ENCODE measurements at places on chromosomes 1 and 21. TPM values are rescaled to one million over a fixed set of nuclear protein-coding genes. Genes with fewer than 3 reads are reported as not detected.

- peaks cover 9% of the 10 kb centered on the region for H3K4me1 ChIP-seq
- H3K27ac ChIP-seq = no peak overlapping the region
These were observed 4.1 kb downstream of the LRRIQ3 start for GRCh38 chr1:74193908-74194307.

DNA sequence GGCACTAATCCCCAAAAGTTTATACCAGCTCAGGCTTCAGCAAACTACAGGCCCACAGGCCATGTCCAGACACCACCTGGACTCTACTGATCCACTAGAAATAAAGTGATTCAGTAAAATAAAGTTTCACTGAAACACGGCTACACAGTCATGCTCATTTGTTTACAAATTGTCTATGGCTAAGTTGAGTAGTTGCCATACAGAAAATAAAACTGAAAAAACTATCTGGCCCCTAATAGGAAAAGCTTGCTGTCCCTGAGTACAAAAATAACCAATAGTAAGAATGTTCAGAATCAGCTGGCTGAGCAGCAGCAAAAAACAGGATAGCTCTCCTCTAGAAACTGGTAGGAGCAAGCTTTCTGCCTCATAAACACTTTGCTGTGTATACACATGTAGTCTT, 221.5 kb downstream of the RERE start:
- no peaks in the 10 kb centered on the region for H3K36me3 ChIP-seq
- no peaks in the 10 kb centered on the region for H3K4me1 ChIP-seq
- H3K27me3 ChIP-seq = no peaks in the 10 kb centered on the region

GRCh38 chr21:41831866-41832595, 47.1 kb downstream of the PRDM15 start:
- H3K4me3 ChIP-seq = no peak overlapping the region
- no peak overlapping the region for H3K27ac ChIP-seq
- peak; percentile 8 for DNase-seq
- H3K36me3 ChIP-seq = peaks cover 3% of the 10 kb centered on the region
- H3K4me1 ChIP-seq = no peaks in the 10 kb centered on the region

GRCh38 chr1:185376840-185377635, 60.0 kb upstream of the IVNS1ABP start:
- DNase-seq = no peak
- H3K36me3 ChIP-seq = no peaks in the 10 kb centered on the region
- H3K27ac ChIP-seq = no peak overlapping the region
- no peak overlapping the region for H3K4me3 ChIP-seq

- no peak overlapping the region for H3K4me3 ChIP-seq
- H3K27ac ChIP-seq = no peak overlapping the region
- no peaks in the 10 kb centered on the region for H3K36me3 ChIP-seq
These were observed 102.9 kb downstream of the SYF2 start for GRCh38 chr1:25129380-25129779.

GRCh38 chr1:203564024-203564423, 62.6 kb upstream of the ATP2B4 start:
- H3K27me3 ChIP-seq = no peaks in the 10 kb centered on the region
- no peak overlapping the region for H3K4me3 ChIP-seq
- peaks cover 6% of the 10 kb centered on the region for H3K4me1 ChIP-seq
- DNase-seq = no peak

- peak overlapping the region; percentile 83 for H3K27ac ChIP-seq
- peaks cover 32% of the 10 kb centered on the region for H3K36me3 ChIP-seq
- H3K27me3 ChIP-seq = no peaks in the 10 kb centered on the region
- peak; percentile 79 for DNase-seq
- no peak overlapping the region for H3K4me3 ChIP-seq
- peaks cover 58% of the 10 kb centered on the region for H3K4me1 ChIP-seq
These were observed 25.5 kb downstream of the EIF2D start for GRCh38 chr1:206586501-206587445.

DNA sequence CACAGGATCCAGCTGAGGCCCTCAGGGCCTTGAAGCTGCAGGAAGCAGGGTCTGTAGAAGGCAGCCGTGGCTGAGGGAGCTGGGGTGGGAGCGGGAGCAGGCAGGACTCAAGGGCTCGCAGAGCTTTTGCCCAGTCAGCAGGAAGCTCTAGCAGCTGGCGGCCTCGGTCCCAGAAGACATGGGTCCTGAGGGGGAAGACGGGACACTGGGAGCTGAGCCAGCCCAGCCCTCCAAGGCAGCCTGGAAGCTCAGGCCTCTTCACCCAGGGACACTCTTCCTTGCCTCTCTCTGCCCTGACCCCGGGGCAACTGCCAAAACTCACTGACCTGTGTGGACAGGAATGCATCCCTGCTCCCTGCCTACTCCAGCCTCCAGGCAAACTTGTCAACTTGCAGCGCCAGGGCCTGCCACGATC, 8.9 kb downstream of the ADGRB2 start:
- H3K4me3 ChIP-seq = no peak overlapping the region
- DNase-seq = no peak
- no peaks in the 10 kb centered on the region for H3K27me3 ChIP-seq
- no peaks in the 10 kb centered on the region for H3K36me3 ChIP-seq
- no peak overlapping the region for H3K27ac ChIP-seq
- peaks cover 7% of the 10 kb centered on the region for H3K4me1 ChIP-seq

GRCh38 chr1:20710469-20711284, 7.1 kb downstream of the KIF17 start:
- H3K27ac ChIP-seq = no peak overlapping the region
- H3K36me3 ChIP-seq = no peaks in the 10 kb centered on the region
- H3K27me3 ChIP-seq = no peaks in the 10 kb centered on the region

DNA sequence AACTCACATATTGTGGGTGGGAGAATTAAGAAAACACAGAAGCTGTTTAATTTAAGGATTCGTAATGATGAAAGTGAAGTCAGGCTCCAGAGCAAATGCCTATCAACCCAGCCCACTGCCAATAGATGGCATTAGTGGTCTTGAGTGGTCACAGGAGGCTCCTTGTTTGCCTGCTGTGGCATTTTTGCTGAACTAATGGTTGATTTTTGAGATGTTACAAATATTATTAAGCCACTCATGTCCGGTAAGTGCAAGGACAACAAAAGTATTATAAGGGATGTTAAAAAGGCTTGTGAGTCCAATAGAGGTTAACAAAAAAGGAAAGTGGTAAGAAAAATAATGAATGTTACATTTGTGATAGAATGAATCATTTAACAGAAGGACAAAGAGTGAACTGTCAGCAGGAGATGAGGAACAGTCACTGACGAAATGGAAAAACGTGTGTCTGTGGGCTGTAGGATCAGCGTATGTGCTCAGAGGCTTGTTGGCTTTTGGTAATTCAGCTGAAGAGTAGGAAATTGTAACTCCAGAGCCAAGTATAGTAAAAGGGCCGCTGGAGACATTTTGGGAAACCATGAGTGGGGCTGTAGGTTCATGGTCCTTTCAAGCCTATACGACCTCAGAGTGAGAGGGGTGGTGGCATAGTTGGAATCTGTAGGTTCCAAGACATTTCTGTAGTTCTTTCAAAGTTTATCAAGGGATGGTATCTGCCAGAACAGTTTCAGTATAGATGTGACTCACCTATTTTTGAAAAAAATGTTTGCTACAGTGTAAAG, 11.2 kb downstream of the SFT2D2 start:
- H3K27me3 ChIP-seq = no peaks in the 10 kb centered on the region
- H3K4me3 ChIP-seq = no peak overlapping the region
- DNase-seq = no peak
- peaks cover 26% of the 10 kb centered on the region for H3K36me3 ChIP-seq
- no peak overlapping the region for H3K27ac ChIP-seq

- H3K4me3 ChIP-seq = no peak overlapping the region
- DNase-seq = peak; percentile 84
- peak overlapping the region; percentile 64 for H3K27ac ChIP-seq
These were observed 30.4 kb downstream of the RAP1GAP start for GRCh38 chr1:21638531-21639341.

GRCh38 chr21:17536381-17536780, 23.5 kb downstream of the CXADR start:
- no peak overlapping the region for H3K27ac ChIP-seq
- no peak for DNase-seq
- no peak overlapping the region for H3K4me3 ChIP-seq
- no peaks in the 10 kb centered on the region for H3K36me3 ChIP-seq
- no peaks in the 10 kb centered on the region for H3K4me1 ChIP-seq

DNA sequence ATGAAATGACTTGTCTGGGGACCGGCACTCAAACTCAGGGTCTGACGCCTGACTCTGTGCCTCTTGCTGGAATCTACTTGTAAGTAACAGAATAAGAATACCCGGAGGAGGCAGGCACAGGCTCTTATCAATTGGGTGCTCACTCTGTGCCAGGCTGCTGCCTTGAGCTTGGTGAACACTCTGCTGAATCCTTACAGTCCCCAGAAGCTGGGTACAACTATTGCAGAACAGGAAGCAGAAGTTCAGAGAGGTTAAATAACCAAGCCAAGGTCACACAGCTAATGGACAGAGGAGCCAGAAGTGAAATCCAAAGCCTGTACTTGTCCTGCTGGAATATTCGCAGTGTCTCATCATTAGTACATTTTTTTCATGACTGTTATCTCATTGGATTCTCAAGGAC, 86.0 kb downstream of the EPHB2 start:
- H3K4me3 ChIP-seq = no peak overlapping the region
- H3K27ac ChIP-seq = no peak overlapping the region
- no peaks in the 10 kb centered on the region for H3K27me3 ChIP-seq
- no peaks in the 10 kb centered on the region for H3K4me1 ChIP-seq

GRCh38 chr21:26595971-26596370, 22.9 kb upstream of the CYYR1 start:
- H3K27me3 ChIP-seq = no peaks in the 10 kb centered on the region
- H3K27ac ChIP-seq = no peak overlapping the region
- no peaks in the 10 kb centered on the region for H3K4me1 ChIP-seq
- no peaks in the 10 kb centered on the region for H3K36me3 ChIP-seq

- H3K27me3 ChIP-seq = no peaks in the 10 kb centered on the region
- H3K4me1 ChIP-seq = peaks cover 26% of the 10 kb centered on the region
- no peak overlapping the region for H3K27ac ChIP-seq
- no peak overlapping the region for H3K4me3 ChIP-seq
These were observed 3.9 kb downstream of the PIGV start for GRCh38 chr1:26791626-26792025.

DNA sequence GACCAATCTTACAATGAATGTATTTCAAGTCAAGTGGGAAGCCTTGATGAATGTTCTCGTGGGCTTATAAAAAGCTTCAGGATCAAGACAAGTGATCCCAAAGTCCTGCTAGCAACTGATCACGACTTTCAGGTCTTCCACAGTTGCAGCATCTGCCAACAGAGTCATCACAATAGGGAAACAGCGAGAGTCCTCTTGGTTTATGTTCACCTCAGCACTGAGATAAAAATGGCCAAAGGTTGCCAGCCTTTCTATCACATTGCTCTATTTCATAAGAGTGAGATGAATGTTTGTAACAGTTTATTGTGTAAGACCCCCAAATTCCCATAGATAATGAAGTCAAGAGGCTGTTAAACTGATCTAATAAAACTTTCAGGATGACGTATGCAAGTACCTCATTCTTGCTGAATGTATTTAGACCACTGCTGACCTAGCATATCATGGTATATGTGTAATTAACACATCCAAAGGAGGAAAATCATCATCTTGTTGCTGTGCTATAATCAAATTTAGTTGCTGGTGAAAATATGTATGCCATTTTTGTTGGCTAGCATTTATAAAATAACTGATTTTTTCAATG, 150.6 kb downstream of the TGFBR3 start:
- H3K27me3 ChIP-seq = no peaks in the 10 kb centered on the region
- no peak for DNase-seq
- H3K36me3 ChIP-seq = no peaks in the 10 kb centered on the region
- peaks cover 54% of the 10 kb centered on the region for H3K4me1 ChIP-seq

DNA sequence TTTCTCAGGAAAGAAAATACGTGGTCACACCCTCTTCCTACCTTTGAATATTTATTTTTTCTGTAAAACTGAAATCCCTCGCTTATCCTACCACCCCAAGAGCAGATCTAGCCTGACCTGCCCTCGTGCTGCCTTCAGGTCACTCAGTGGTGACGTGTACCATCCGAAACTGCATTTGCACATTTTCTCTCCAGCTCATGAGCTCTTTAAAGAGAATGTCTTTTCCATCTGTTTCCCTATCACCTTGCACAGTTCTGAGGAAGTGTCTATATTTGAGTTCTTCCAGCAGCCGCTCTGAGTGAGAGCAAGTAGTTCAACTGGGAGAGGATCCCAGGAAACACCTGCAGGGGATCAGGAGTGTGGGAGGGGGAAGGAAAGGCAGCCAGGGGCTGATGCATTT, 91.7 kb downstream of the OMA1 start:
- H3K27ac ChIP-seq = no peak overlapping the region
- H3K4me3 ChIP-seq = no peak overlapping the region

GRCh38 chr21:34916446-34916845, 132.7 kb downstream of the RUNX1 start:
- H3K36me3 ChIP-seq = no peaks in the 10 kb centered on the region
- DNase-seq = no peak
- peaks cover 17% of the 10 kb centered on the region for H3K4me1 ChIP-seq
- no peaks in the 10 kb centered on the region for H3K27me3 ChIP-seq
- H3K4me3 ChIP-seq = no peak overlapping the region

DNA sequence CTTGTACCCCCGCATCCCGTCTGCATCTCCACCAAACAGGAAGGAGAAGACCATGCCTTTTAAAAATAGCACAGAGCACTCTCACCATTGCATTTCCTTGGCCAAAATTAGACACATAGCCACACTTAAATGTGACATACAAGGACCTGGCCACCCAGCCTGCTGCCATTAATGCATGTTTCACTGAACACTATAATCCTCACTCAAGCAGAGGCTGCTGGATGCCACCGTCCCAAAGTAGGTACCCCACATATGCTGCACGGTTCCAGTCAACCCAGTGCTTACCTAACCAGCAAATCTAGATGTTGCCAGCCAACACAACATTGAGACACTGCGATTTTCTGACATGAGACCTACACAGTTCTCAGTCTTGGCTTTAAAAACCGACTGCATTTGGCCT, 107.7 kb downstream of the ADSS2 start:
- H3K27ac ChIP-seq = no peak overlapping the region
- no peak for DNase-seq
- H3K27me3 ChIP-seq = no peaks in the 10 kb centered on the region
- no peak overlapping the region for H3K4me3 ChIP-seq

Gene UTP11
- 48.1 TPM for total RNA-seq

Gene ILDR2
- total RNA-seq = under 0.01 TPM

Gene SLC37A1
- 34.2 TPM for total RNA-seq

Gene LMX1A
- not detected for total RNA-seq
